Fibroblast of the aortic adventitia (primary cell): ENCODE measurements at places on chromosomes 11 and 22. TPM values are rescaled to one million over a fixed set of nuclear protein-coding genes. Genes with fewer than 3 reads are reported as not detected.

- no peak for DNase-seq
Measured at GRCh38 chr11:61611309-61611708, 30.4 kb upstream of the SYT7 start.

KRTAP5-7 gene
- 0.09 and 0.33 TPM in 2 replicates for total RNA-seq

DNA sequence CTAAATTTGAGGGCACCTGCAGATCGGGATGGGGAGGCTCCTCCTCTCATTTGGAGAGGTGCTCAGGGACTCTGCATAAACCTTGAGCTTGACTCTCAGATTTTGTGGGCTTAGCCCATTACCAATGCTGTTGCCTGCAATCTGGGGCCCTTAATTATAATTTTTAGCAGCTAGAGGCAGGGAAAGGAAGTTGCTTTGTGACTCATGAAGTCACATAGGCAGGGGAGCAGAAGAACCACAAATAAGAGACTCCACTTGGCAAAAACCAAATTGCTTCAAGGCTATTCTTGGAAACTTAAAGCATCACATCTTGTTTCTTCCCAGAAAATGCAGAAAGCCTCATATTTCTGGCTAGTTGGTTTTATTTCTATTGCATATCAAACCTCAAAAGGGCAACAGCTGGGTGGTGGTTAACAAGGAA is 46.9 kb downstream of the MICAL2 start:
- peak; percentile 89 for DNase-seq

APOBEC3A gene
- not detected in 2 replicates for total RNA-seq

GRCh38 chr22:39994566-39995392 is at the start of gene FAM83F:
Gene FAM83F, plus strand, starts transcription at chr22:39994954. Its CDS starts 89 bp downstream, at chr22:39995043.
- DNase-seq = no peak

DNA sequence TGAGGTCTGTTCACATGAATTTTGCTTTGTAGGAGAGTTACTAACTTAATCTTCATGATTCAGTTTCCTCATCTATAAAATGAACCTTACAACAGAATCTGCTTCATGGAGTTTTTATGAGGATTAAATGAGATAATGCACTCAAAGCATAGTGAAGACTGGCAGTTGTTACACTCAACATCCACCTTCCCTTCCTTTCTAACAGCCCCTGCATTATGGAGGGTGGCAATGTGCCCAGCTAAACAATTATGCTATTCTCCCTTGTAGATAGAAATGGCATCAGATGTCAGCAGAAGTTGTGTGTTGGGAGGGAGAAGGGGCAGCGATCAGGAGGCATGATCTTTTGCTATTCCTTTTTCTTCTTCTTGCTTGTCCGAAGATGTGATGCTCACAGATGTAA is 6.5 kb downstream of the POU2AF1 start:
- no peak for DNase-seq
